Stimulated activated CD8-positive, alpha-beta memory T cell treated with anti-CD3 and anti-CD28 coated beads, Interleukin-15, amount 100 ng/mL, for 24 hours (primary cell): ENCODE measurements at places on chromosomes 4 and X.

DNA sequence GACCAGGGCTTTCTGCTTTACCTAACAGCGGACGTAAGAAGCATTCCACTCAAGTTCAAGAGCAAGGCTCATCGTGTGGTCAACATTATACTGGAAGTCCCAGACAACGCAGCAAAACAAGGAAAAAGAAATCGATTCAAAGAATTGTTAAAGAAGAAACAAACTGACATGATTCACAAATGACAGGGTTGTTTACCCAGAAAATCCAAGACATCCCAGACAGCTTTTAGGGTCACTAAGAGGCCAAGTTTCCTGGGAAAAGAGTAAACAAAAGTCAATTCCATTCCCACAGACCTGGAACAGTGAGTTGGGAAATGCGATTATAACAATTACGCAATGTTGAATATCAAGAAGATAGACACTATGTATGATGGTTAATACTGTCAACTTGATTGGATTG, 21.5 kb upstream of the HTRA3 start:
- no peak for DNase-seq

DNA sequence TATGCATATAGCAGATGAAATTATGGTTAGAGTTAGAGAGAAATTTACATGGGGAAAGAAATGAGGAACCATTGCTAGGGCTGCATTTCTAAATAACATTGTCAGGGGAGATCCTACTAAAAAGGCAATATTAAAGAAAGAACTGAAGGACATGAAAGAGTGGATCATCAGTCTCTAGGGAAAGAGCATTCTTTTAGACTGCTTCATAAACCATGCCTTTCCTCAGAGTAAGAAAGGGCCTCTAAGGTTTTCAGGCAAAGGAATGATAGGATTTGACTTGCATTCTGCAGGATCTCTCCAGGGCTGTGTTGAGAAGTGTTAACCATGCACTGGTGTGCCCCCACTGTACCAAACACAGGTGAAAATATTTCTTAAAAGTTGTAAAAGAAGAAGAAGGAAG, 385.4 kb upstream of the MAD2L1 start:
- no peak for DNase-seq

DNA sequence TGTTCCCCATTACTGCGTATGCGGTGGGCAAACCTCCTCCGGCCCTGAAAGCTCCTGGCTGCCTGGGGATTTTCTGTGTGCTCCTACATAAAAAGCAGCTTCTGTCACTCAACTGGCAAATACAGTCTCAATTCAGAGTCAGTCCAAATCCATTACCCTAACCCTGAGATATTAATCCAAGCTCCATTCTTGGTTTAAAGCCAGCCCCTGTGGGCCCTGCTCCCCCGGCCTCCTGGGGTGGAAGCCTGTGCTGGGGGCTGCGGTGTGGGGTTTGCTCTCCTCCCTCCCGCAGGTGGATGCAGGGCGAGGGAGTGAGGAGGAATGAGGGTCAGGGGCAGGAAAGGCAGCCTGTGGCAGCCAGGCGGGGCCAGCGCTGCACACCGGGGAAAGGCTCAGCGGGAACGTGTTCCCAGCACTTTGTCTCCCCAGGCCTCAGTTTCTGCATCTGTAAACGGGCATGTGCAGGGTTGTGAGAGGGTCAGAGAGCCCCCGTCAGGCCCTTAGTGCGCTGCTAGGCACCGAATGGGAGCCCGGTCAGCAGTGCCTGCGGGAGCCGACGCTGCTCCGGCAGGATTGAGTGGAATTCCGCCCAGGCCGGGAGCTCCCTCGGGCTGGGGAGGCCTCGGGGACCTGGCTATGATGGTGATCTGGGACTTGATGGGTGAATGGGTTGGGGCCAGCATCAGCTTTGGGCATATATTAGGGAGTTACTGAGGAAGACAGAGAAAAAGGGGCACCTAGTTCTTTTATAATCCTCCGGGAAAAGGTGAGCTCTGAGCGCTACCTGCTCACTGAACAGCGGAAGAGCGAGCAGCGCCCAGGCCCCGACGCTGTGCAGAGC, 6.3 kb upstream of the RGS12 start:
- no peak for DNase-seq

- no peak for DNase-seq
Observed at GRCh38 chr4:22202975-22203710, 254.6 kb upstream of the KCNIP4 start.

- DNase-seq = no peak
Observed at GRCh38 chr4:143243041-143243440, 58.3 kb downstream of the USP38 start.

GRCh38 chr4:52701207-52701606, 42.1 kb upstream of the USP46 start:
- no peak for DNase-seq

DNA sequence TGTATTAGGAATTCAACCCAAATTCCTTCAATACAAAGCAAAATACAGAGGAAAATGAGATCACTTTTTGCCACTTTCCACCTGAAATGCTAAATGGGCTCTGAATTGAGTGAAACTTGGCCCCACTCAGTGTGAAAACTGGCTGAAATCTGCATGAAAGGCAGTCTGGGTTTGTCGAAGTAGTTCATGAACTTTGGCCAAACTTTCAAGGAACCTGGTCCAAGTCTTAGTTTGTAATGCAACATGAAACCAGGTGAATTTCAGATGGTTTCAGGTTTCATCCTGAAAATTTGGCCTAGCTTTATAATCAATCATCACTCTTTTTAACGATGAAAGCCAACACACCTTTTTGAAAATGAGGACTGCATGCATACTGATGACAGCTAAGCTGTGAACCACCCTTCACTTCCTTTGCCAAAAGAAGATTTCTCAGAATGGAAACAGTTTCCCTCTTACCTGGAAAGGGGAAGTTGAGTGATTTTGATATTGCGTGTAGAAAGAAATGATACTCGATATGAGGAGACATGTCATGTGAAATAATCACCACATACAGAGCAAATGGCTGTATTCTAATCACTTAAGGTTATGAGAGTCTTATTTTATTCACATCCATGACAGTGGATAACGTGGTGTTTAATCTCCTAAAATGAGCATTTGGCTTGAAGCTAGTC, 209.9 kb upstream of the ETNPPL start:
- no peak for DNase-seq

- no peak for DNase-seq
Observed at GRCh38 chr4:168536448-168536847, 39.6 kb downstream of the PALLD start.

GRCh38 chr4:186666252-186666651, 57.4 kb downstream of the FAT1 start:
- no peak for DNase-seq

DNA sequence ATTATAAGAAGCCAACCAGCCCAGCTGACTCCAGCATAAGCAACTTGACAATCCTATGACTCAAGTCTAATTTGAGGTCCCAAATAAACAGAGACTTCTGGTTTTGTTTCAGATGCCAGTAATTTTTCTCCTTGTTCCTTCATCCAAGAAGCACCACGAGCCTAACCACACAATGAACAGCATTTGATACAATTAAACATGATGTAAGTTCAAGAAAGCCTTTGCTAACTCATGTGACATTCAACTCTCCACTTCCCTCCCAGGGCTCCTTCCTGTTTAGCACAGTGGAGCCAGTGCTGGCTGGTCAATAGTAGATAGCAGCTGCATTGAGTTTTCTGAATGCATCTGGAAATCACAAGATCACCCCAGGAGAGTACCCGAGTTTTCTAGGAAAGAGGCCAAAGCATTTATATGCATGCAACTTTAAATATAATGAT, 206.3 kb downstream of the ARHGAP24 start:
- no peak for DNase-seq

GRCh38 chrX:6456196-6456595, 78.7 kb downstream of the VCX3A start:
- DNase-seq = no peak

DNA sequence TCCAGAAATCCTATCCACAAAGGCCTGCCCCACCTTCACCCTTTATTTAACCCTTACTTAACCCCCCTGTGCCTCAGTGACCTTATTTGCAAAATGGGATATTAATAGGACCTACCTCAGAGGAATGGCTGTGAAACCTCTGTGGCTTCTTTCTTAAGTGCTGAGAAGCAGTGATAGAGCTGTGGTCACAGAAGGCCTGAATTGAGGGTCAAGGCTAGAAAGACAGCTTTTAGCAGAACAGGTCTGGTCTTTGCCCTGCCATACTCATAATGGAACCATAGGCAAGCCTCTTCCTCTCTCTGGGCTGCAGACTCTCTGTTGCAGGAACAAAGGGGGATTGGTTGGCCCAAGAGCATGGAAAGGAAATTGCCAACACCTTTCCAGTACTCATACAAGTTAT, 63.5 kb upstream of the MAMLD1 start:
- no peak for DNase-seq

- no peak for DNase-seq
Observed at GRCh38 chrX:9955506-9955905, 11.7 kb upstream of the CLDN34 start.

DNA sequence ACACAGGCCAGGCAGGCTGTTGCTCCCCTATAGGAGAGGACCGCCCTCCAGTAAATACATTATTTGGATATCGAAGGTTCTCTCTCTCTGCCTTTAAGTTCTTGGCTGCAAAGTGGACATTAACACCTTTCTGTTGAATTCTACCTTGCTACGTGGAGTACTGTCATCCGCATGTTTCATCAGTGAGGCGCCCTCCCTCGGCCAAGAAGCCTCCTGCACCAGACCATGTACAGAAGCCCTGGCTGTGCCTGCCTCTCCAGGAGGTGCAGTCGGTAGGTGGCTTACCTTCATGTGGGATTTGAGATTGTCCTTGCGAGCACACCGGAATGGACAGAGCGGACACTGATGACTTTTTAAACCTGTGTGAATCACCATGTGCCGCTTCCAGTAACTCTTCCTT, 46.7 kb downstream of the ZNF827 start:
- DNase-seq = no peak

GRCh38 chr4:1183985-1184773, 11.8 kb upstream of the SPON2 start:
- DNase-seq = no peak

DNA sequence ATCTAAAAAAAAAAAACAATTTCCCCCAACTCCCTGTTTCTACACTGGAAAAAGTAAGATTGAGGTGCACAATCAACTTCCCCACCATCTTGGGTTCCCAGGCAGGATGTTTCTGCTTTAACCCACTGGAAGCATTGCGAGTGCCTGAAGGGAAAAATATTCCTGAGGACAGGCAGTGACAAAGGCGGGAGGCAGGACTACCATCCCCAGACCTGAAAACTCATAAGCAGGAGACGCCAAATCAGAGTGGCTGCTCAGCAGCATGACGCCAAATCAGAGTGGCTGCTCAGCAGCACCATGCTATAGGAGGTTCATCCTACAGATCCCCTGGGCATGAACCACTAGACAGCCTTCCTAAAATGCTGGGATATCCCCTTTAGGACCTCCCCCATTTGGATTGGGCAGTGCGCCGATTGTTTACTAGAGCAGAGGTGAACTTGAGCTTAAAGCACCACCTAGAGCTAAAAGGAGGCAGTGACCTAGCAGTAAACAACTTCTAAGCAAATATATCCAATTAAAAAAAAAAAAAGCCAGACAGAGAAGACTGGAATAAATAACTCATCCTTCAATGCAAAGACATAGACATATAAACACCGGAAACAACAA, 35.0 kb upstream of the GK start:
- no peak for DNase-seq

DNA sequence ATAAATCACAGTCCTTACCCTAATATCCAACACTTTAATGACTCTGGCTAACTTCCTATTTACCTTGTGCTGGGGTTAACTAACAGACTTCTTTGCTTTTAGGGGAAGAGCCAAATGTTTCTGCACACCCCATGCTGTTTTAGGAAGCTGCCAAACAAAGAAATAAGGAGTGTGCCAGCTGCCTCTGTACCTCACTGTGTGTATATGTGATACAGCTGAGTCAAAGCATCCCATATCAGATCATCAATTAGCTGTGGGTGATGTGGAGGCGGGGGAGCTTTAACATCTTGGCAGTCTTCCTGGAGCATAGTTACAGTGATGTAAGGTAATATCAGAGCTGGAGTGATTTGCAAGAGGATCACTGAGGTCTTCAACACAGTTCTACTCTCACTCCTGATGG, 95.4 kb downstream of the COL25A1 start:
- DNase-seq = no peak

DNA sequence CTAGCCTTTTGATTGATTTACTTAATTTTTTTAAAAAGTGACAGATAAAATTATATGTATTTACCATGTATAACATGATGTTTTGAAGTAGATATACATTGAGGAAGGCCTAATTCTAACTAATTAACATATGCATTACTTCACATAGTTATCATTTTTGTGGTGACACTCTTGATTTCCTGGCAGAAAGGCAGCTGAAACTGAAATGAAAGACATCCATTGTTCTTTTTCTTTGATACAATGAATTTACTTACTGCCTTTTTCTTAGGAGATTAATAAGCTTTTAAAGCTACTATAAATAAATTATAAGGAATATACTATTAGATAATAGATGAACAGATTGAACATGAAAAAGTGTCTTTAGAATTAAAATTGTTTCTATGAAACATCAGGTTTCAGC, 26.7 kb downstream of the ANKRD50 start:
- no peak for DNase-seq

DNA sequence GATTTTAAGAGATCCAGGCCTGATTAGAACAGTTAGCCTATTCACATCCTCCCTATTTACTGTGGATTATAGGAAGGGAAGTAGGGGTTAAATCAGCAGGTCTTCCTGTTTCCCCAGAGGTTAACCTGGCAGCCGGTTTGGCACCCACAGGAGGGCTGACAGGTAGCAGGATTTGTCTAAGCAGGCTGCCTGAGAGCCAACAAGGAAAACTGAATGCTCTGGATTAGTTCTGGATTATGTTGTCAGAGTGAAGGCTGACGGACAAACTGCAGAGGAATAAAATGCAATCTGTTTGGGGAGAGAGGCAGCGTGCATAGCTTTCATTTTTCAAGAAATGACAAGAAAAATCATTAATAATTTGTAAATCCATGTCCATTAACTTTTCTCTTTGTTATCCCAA, 397.1 kb upstream of the FAM241A start:
- DNase-seq = no peak

GRCh38 chrX:116897526-116897925, 434.8 kb upstream of the CT83 start:
- no peak for DNase-seq

- no peak for DNase-seq
Observed at GRCh38 chrX:12237771-12238170, 99.5 kb downstream of the FRMPD4 start.

- no peak for DNase-seq
Observed at GRCh38 chrX:55710701-55711100, 6.8 kb upstream of the RRAGB start.

DNA sequence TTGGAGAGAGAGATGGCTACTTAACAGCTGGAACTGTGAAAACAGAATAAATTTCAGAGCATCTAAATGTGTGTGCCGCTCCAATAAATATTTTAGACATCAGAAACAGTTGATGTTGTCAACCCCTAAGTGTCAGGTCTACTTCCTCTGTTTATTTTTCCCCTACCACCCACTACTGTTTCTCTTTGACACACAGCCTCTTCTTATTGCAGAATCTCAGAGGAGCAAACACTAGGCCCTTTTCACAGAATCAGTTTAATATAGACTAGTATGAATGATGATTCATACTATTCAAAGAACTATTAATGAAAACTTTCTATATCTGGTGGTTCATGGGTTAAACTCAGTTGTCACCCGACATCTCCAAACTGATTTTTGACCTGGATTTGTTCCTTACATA, 33.9 kb downstream of the NAA11 start:
- no peak for DNase-seq
